ENCODE measurements at places on chromosomes 7 and 10.

GRCh38 chr7:27952456-27953285 lies 212.7 kb downstream of the TAX1BP1 start:
- no peak for DNase-seq

- DNase-seq = no peak
Observed at GRCh38 chr10:76311752-76312636, 880.6 kb downstream of the LRMDA start.

GRCh38 chr7:106616708-106617051 lies 44.3 kb downstream of the CCDC71L start:
- DNase-seq = no peak

DNA sequence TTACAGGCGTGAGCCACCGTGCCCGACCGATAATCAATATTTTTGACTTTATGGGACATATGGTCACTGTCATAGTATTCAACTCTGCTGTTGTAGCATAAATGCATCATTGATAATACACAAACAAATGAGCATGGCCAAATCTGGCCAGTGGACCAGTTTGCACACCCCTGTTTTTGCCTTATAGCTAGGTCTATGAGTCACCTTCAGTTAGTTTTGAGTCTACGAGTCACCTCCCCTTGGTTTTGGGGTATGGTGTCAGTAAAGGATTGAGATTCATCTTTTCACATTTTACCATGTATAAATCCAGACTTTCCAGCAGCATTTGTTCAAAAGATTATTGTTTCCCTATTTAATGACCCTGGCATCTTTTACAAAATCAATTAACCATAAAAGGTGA lies 362.5 kb upstream of the NRP1 start:
- DNase-seq = no peak

DNA sequence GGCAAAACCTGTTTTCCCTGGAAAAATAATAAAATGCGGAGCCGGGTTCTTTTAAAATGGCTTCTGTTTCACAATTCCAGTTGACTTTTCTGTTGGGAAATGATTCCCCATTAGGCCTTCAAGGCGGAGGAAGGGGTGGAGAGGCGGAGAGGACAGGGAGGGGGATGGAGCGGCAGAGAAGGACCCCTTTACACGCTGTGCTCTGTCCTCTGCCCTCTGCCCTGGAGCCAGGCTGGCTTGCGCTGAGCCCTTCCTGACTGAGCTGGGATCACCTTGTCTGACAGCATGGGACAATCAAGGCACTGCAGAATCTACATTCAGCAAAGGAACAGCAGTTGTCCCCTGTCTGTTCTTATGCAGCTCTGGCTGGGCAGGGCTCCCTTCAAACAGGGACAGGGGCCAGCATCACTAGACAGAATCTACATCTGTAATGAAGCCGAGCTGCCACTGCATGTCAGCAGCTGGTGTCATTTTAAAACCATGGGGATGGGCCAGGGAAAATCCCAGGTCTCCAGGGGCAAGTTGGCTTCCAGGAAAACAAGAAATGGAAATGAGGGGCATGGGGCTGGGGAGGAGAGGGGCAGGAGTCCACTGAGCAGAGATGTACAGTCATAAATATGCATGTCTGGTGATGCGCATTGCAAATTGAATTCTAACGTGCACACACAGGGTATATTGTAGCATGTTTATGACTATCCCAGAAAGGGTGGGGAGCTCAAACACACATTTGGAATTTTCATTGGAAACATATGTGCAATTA lies 120.0 kb downstream of the MKX start:
- no peak for DNase-seq

- no peak for DNase-seq
Observed at GRCh38 chr10:62237506-62237905, 31.1 kb downstream of the RTKN2 start.

DNA sequence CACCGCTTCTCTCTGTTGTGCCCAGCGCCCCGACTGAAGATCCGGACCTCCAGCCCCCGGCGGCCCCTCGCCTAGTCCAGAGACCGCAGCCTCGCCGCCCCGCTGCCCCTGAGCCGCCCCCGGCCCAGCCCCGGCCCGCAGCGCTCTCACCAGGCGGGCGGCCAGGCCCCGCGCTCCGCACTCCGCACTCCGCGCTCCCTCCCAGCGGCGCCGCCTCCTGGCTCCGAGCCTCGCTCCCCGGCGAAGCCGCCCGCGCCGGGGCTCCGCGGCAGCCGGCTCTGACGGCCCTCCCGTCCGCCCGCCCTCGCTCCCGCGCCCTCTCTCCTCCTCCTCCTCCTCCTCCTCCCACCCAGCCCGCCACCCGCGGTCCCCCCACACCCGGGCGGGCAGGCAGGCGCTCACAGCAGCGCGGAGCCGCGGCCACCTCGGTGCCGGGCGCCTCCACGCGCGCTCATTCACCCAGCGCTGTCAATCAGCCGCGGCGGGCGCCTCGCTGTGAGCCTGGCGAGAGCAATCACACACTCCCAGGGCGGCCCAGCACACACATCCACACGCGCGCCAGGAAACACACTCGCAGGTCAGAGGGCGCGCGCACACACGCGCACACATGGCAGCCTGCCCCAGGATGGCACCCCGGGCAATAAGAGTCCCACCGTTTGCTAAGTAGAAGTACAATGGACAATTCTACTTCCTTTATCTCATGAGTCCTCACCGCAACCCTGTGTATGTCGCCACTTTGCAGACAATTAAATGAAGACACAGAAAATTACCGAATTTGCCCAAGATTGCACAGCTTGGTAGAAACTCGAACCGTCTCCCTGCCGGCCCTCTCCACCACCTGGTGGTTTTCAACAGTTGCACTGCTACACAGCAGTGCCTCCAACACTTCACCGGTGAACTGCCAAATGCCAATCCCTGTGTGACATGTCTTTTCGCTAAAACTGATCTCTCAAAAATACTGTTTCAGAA lies at the start of gene PRRT4:
TSS of gene PRRT4 (minus strand) at position 280 of the 969 bp plus-strand sequence.
- DNase-seq = no peak

- peak; percentile 93 for DNase-seq
Observed at GRCh38 chr10:118341791-118342637, at the start of gene FAM204A. Gene FAM204A (minus strand): TSS chr10:118342324. CDS start chr10:118336415, 5,909 bp downstream.

DNA sequence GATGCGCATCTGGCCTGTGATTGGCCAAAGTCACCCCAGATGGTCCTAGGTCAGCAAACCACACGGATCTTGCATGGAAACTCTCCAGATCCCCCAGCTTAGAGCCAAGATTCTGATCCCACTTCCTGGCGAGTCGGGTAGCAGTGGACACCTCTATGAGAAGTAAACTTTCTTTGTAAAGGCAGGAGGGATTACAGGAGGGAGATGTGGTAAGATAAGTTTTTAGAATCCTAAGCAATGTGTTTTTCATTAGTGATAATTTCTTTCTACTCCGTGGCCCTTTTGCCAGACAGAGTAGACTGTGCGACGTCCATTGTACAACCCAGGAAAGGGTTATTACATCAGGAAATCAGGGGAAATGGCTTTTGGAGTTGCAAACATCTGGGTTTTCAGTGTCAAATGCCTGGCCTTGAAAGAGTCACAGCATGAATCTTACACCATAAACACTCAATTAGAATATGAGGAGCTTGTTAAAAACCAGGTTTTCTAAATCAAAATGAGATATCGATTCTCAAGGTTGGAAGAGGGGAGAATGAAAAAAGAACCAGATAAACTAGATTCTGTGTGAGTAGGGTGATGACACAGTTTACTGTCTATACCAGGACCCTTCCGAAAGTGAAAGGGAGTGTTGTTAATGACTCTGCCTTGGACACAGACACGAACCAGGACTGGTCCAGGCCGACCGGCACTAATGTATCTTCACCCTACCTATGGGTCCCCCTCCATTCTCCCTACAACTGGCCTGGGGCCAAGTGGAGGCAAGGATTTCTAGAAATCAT lies 61.9 kb upstream of the WAC start:
- no peak for DNase-seq

- DNase-seq = no peak
Observed at GRCh38 chr10:19968745-19969144, 152.5 kb downstream of the PLXDC2 start.

GRCh38 chr7:158818325-158819213 lies 10.7 kb downstream of the ESYT2 start:
- DNase-seq = peak; percentile 71

- no peak for DNase-seq
Observed at GRCh38 chr10:24237801-24238395, 29.0 kb downstream of the KIAA1217 start.

DNA sequence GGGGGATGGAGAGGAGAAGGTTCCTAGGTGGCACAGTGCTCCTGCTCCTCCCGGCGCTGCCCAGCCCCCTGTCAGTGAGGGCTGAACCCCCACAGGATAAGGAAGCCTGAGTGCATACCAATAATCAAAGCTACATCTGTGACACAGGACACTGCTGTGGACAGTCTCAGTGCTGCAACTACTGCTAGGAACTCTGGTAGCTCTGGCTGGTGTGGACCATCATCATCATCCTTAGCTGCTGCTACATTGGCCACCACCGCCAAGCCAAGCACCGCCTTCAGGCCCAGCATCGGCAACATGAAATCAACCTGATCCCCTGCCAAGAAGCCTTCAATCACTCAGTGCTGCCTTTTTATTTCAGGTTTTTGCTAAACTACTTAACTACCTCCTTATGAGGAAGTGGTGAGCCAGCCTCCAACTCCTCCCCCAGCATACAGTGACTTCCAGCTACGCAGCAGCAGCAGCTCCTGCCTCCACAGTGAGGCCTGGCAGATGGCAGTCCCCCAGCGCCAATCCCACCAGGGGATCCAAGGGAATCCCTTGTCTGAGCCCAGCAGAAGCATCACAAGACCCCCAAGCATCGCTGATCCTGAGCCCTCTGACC lies 32.1 kb upstream of the SLC26A4 start:
- no peak for DNase-seq

GRCh38 chr7:20438694-20439376 lies 108.1 kb downstream of the ITGB8 start:
- DNase-seq = no peak

DNA sequence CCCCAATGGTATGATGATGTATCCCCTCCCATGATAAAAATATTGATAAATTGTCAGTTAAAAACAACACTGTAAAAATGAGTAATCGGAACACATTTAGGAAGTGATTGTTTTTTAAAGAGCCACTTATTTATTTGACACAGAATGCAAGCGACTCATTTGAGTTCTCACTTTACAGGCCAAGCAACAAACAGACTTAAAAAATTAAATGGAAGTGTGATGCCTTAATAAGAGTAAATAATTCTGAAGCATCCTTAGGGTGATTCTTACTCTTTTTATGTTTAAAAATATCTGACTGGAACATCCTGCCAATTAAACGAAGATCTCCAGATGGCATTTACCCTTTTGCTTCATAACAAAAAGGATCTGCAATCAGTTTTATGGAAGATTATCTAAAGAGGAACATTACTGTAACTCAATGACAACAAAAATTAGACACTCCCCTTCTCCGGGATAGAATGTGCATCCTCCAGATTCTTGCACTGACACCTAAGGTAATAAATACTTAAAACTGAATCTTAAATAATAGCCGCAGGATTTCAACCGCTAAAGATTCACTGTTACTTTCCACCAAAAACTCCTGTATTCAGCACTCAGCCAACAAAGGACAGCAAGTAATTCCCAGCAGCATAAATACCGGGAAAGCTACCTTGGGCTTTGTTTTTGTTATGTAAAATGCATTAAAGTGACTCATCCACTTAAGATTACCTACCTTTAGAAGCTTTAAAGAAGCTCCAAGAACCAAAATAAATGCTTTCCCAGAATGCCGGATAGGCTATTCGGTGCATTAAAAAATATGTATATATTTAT lies 1.7 kb downstream of the CACNA2D1 start:
- no peak for DNase-seq

DNA sequence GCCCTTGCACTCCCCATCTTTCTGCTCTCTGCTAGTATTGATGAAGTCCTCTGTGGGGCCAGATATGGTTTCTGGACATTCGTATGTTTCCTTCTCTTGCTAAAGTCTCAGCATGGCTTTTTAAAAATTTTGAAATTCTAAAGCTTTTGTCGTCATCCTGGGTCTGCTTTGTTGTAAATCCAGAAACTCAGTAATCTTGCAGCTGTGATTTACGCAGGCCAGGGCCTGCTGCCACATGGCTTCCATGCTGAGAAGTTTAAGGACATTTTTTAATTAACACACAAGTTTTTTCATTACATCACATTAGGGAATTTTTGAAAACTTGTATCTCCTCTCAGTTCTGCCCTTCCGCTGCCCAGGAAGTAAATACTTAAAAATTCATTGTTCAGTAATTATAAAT lies 686.1 kb upstream of the IGFBP3 start:
- DNase-seq = no peak

GRCh38 chr7:47804767-47805545 lies 143.3 kb downstream of the PKD1L1 start:
- no peak for DNase-seq

DNA sequence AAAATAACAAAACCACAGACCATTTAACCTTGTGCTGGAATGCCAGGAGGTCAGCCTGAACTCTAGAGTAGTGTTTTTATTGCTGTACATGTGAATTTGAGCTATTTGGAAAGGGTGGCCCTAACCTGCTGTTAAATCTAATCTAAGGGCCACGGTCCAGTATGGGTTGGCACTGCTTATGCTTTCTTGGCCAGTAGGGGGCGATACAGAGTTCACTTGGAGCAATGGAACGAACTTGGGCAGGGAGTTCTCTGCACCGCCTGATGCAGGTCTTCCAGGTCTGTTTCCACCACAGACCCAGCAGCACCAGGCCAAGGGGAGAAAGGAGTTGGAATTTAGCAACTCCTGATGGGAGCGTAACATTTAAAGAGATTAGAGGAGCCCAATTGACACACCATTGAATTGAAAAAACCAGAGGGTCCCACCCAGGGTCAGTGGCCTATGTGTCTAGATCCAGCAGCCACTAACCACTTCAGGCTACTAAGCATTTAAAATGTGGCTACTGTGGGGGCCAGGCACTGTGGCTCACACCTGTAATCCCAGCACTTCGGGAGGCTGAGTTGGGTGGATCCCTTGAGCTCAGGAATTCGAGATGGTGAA lies 75.7 kb upstream of the EFCAB10 start:
- DNase-seq = peak; percentile 40

GRCh38 chr10:79459243-79459642 lies 13.8 kb upstream of the ZCCHC24 start:
- no peak for DNase-seq

- no peak for DNase-seq
Observed at GRCh38 chr7:139153832-139154231, 44.3 kb upstream of the ZC3HAV1 start.

- DNase-seq = no peak
Observed at GRCh38 chr10:126893206-126893605, 12.0 kb upstream of the DOCK1 start.

DNA sequence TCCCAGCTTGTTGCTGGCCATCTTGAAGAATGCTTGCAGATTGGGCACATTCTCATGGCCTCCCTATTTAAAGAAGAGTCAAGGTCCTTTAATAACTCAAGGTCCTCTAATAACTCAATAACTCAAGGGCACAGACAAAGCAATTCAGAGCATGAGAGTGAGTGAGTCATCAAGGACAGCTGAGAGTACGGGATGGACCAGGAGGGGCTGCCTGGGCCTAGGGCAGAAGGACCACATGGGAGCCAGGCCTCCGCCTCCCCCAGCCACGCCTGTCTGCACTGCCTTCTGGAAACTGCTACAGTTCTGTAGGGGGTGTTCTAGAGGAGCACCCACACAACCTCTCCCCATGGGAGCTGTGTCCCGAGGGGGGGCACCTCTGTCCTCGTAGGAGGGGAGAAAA lies 48.9 kb downstream of the ZNF503 start:
- DNase-seq = no peak

Data from tibial nerve (tissue), 4 donors.